Activated CD4-positive, alpha-beta T cell treated with anti-CD3 and anti-CD28 coated beads, Interleukin-10, Interleukin-2, amounts not matched to agents 100 ng/mL and 50 ng/mL, durations not matched to agents 16 hours and 8 hours (primary cell): ENCODE measurements at places on chromosomes 5 and 9.

GRCh38 chr9:81195206-81195605, 494.1 kb downstream of the TLE1 start:
- no peak for DNase-seq

DNA sequence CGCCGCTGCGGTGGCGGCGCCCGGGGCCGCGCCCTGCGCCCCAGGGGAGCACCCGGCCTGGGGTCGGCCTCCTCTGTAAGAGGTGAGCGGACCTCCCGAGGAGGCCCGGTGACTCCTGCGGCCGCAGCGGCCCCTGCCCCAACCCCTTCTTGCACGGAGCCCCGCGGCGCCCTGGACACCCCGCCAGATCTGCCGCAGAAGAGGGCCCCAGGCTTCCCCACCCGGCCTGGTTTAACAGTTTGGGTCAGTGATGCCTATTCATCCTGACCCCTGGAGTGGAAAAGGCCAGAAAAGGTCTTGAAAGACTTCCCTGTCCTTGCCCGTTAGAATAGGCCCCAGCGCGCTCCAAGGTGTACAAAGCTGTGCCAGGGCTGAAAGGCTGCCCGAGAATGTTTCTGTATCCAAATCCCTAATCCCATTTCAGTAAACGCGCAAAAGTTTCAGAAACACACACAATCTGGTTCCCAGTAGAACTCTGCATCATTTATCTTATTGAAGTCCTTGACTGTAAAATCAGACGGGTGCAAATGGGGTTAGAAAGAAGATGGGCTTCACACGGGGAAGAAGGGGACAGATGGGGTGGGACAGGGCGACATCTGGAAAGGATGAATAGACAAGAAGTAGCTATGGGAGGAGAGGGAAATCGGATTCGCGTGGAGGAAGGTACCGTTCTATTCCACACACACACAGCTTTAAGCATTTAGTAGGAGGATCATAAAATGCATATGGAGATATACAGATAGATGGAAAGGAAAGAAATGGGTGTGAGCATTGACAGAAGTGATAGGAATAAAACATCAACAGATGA, 1.1 kb upstream of the SSBP2 start:
- no peak for DNase-seq

DNA sequence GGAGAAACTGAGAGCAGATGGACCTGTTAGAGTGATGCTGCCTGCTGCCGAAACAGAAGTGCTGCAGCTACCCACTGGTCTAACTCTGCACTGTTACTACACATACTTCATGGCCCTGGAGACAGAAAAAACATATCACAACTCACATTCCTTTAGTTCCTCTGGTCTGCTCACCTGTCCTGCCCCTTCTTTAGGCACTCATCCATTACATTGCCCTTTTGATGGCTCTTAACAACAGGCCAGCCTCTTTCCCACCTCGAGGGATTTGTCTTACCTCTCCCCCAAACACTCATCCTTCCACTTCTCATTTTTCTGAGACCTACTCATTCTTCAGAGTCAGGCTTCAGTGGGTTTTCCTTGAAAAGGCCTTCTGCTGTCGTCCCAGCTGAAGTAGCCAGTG, 49.2 kb downstream of the KCTD16 start:
- DNase-seq: no peak

DNA sequence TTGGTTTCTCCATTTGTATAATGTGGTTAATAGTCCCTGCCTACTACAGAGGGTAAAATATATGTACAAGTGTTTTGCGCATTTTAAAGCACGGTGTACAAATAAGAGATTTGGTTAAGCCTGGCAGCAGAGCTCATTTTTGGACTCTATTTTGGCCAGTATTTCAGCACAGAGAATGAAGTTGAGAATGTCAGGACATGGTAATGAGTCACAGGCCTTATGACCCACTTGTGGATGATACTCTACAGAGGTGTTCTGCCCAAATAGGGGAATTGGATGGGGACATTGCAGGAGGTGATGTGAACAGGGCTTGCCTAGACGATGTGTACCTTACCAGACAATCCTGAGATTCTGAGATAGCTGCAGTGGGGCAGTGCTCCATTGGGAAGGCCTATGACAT, 50.6 kb downstream of the MELK start:
- DNase-seq: no peak

GRCh38 chr5:145908206-145908960, 28.0 kb upstream of the SH3RF2 start:
- DNase-seq: no peak

DNA sequence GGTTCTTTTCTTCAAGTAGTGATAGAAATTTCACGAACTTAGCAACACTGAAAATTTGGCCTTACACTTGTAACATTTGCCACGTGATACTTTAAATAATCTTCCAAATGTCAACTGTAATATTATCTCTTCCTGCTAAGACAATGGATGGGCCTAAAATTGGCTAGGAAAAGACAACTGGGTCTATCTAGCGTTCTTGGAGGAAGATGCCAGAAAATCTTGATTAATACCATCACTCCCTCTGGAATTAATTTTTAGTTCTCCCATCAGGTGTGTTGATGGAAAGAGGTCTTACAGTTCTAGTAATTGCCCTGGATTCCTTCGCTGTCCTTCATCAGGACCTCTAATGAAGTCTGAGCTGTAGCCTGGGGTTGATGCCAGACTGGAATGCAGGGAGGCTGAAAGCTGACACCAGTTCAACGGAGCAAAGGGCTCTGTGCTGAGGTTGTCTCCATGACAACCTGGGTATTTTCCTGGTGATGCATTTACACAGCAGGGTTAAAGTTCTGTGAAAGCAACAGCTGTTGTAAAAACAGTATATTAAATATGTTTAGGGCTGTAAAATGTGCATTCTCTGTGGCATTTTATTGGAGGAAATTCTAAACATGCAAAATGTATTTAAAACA, 92.3 kb downstream of the GAS1 start:
- no peak for DNase-seq

DNA sequence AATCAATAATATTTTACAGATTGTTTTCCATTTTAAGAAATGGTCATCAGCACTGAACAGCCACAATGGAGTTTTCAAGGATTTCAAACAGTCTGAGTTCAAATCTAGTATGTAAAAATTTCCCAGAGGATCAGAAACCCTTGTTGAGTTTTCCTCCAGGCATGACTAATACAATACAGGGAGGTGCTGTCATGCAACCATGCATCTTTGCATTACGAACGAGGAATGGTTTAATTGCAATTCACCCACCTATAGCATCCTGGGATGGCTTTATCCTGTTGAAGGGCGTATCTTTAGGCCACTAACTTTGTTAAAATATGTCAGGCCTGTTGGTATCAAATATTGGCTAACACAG, 196.4 kb downstream of the EFNA5 start:
- DNase-seq: no peak

GRCh38 chr9:98022447-98022846, 34.1 kb upstream of the NANS start:
- DNase-seq: no peak

DNA sequence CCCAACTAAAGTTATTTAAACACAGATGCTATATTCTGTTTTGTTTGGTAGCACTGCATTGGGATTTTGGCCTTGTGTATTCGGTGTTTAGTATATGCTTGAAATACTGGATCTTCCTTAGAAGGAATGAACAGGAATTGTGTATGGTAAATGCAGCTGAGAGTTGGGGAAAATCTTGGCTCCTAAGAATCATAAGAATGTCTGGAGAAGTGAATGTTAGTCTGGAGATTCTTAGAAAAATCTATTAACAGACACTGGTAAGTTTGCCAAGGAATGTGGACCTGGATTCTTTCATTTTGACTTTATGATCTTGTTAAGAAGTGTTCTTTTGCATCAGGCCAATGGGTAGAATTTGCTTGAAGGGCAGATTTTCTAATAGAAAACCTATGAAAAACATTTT, 38.9 kb downstream of the SNX30 start:
- no peak for DNase-seq

DNA sequence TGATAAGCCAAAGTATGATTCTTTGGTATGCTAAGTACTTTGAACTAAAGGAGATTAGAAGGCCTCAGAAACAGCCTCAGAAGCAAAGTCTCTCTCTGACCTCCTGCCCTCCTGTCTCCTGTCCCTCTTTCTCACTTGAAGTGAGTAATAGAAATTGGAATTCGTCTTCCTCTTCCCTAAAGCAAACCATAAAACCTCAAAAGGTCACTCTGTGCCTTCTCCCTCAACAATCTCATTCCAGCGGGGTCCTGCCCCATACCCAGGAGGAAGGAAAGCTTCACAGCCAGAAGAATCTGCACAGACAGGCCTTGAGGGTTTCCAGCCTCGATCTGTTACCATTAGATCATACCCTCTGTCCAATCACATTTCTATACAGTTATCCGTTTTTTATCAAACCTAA, 87.8 kb downstream of the HAPLN1 start:
- no peak for DNase-seq
